Renal cortex interstitium (tissue), 15 donors: ENCODE measurements at places on chromosomes 6 and 20.

DNA sequence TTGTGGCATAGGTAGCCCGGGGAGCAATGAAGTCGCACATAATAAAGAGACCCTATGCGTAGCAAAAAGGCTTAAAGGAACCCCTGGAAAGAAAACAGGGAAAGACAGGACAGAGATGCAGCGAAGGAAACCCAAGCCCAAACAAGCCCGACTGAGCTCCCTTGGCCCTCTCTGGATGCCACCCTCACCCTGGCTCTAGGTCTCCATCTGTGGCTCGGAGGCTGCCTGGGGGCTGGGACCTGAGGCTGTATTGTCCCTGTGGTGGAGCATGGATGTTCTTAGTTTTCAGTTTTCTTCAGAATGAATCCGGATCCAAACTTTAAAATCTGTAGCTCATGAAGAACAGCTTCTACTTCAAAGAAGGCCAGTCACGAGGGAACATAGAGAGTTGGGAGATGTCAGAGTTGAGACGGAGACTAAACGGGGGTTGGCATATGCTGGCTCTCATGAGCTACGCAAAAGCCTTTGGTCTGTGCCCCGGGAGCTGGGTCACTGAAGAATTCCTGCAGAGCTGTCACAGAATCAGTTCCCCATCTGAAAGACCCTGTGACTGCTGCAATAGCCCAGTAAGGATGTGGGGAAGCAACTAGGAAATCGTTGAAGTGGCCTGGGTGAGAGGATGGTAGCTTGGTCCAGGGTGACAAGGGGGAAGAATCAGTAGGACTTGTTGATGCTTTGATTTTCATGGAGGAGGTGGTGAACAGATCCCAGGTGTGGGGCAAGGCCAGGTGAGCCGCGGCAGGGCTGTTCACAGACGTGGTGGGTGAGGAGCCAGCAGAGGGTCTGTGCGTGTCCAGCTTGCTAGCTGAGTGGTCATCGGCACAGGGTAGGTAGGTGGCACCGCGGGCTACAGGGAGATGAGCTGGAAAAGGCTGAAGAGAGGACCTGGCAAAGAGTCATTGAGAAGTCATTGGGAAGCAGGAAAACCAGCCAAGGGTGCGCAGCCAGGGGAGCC is 35.2 kb downstream of the SYNDIG1 start:
- no peak for DNase-seq

GRCh38 chr6:68240726-68241125 is 394.4 kb upstream of the ADGRB3 start:
- DNase-seq: no peak

GRCh38 chr6:132025468-132025867 is 74.3 kb upstream of the CCN2 start:
- DNase-seq: no peak

GRCh38 chr6:36999061-36999750 is 6.2 kb upstream of the FGD2 start:
- peak; percentile 88 for DNase-seq

DNA sequence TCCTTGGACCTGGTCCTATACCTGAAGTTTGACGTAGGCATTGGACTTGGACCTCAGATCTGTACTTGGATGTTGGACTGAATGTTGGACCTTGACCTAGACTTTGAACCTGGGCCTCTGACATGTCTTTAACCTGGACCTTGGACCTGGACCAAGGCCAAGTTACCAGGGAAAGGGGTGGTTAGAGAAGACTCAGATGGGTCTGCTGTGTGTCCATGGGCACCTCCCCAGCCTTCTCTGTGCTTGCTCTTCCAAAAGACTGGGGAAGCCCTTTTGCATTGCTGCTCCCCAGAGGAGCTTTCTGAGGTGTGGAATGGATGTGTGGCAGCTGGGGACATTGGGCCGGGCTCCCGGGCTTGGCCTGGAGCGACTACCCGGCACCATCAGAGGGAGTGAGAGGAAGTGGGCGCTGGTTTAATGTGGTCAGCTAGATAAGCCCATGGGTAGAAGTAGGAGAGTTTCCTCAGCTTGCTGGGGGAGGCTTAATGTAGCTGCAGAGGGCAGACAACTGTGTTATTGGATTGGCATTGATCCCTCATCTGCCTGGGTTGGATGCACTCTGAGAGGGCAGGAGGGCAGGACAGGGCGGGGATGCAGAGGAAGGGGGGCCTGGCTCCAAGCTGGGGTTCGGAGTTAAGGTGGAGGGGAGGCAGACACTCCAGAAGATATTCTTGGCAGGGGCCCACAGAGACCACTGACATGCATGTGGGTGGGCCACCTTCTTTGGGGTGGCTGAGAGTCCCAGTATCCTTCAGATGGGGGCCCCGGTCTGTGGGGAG is 4.2 kb downstream of the SCRT2 start:
- DNase-seq: no peak

GRCh38 chr6:144083172-144083571 is 12.2 kb downstream of the SF3B5 start:
- DNase-seq: no peak

DNA sequence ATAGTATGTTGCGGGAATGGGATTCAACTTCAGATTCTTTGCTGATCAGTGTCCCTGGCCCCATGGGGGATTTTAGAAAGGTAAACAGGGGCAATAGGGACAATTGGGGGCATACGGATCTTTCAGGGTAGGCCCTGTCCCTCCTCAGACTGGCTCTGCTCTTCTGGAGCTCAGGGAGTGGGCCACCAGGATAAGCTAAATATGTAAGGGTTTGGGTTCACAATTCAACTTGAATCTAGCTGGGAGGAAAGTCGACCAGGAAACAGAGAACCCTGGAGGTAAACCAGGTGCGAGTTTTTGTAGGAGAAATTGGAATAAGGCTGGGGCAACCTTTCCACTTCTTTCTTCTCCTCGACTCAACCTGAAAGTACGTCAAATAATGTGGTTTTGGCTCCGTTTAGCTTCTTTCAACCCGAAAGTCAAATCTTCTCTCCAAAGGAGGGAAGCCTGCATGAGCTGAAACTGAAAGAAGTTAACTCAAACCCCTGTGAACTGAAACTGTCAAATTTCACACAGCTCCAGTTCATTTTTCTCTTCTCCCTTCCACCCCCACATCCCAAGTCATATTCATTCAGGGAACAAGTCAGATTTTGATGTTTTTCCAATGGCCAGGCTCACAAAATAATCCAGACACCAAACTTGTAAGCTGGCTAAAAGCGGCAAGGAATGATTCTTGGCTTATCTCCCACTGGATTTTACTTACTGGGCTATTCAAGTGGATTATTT is 278.2 kb downstream of the CLIC5 start:
- no peak for DNase-seq

GRCh38 chr20:56463428-56463827 is 5.0 kb upstream of the RTF2 start:
- no peak for DNase-seq

DNA sequence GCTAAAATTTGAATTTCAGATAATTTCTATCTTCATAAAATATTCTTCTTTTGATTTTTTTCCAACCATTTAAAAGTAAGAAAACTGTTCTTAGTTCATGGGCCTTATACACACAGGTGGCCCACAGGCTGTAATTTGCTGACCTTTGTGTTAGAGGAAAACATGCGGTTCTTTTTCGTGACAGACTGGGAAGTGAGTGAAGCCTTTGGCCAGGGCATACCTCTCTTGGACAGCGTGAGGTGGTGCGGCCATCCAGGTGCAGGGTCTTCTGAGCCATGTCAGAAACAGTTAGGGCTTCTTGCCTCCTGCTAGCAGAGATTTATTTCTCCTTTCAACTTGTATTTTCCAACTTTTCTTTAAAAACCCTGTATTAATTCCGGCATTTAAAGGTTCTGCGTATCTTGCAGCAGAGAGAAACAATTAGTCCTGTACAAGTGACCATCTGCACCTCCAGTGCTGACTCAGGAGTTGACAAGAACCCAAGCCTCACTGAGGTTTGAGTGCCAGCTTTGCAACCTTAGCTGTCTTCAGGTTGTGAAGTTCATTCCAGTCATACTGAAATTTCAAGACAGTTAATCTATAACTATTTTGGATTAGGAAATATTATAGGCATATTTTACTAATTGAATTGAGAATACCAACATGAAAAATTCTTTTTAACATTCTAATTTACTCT is 177.8 kb downstream of the LY86 start:
- no peak for DNase-seq

DNA sequence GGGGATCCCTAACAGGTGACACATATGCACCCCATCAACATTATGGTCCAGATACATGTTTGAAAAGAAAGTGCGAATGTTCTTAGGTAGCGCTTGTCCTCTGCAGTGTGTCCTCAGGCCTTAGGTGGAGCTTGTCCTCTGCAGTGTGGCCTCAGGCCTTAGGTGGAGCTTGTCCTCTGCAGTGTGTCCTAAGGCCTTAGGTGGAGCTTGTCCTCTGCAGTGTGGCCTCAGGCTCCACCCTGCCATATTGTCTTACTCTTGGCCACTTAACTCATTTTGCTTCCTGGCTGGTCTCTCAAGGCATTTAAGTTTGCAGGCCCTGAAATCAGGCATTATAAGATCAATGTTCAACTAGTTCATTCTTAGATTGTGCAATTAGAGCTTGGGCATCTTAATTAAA is 74.7 kb upstream of the SCP2D1 start:
- no peak for DNase-seq

GRCh38 chr6:129635396-129636130 is 74.4 kb downstream of the ARHGAP18 start:
- no peak for DNase-seq

GRCh38 chr6:119283979-119284545 is 65.5 kb downstream of the MAN1A1 start:
- no peak for DNase-seq

- no peak for DNase-seq
These were observed 293.2 kb downstream of the BTBD9 start for GRCh38 chr6:38346291-38347079.

- no peak for DNase-seq
These were observed 220.2 kb downstream of the ATXN1 start for GRCh38 chr6:16540804-16541752.

DNA sequence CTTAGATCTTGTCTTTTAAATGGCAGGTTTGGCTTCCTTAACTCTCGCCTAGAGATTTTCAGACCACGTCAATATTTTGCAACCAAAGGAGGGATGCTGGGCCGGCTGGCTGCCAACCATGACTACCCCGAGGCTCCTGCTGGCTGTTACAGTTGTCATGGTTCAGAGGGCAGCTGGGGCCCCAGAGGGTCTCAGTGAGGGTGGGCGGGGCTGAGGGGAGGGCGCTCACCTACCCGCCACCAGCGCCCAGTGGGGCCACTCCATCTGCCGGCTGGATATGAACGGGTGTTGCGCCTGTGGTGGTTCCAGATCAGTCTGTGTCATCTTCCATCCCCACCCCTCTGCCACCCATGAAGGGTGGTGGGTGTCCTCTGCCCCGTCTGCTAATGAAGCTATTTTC is 12.3 kb downstream of the GPR31 start:
- no peak for DNase-seq

DNA sequence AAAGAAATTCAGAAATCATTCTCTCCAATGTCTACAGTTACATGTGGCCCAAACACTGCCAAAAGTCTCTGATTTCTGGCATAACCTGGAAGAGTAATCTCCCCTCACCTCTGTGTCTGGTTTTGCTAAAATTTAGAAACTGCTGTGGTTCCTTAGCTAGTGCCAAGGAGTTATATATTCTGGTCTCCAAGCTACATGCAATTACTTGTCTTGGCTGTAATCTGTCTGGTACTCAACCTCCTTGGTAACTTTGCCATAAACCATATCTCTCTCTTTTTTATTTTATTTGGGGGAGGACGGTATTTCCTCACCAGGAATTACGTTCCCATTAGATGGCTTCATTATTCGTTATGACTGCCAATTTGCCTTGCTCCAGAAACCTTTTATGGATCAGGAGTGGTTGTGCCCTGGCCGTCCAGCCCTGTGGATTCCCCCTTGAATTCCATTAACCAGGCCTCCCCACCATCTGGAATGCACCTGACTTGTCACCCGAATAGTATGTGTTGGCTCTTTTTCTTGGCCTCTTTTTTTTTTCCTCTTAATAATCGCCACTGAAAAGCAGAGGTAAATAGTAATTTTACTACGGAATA is 400.0 kb downstream of the CD83 start:
- no peak for DNase-seq

DNA sequence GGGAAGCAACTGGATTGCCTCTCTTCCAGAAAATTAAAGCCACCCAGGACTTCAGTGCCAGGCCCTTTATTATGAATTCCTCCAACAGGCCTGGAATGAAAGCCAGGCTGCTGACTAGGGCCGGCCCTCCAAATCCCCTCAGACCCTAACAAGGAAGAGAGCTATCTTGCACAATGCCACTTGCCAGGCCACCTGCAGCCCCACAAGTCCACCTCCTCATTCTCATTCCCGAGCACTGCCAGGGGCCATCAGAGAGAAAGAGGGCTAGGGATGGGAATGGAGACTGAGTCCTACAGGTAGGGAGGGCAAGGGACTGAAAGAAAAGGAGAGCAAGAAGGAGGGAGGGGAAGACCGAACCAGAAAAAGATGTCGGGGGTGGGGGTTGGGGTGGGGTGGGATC is 86.5 kb downstream of the MRPL14 start:
- no peak for DNase-seq

GRCh38 chr20:45209924-45210323 is 3.1 kb downstream of the SEMG1 start:
- DNase-seq: no peak

GRCh38 chr6:143408151-143408786 is 42.2 kb downstream of the ADAT2 start:
- DNase-seq: no peak

DNA sequence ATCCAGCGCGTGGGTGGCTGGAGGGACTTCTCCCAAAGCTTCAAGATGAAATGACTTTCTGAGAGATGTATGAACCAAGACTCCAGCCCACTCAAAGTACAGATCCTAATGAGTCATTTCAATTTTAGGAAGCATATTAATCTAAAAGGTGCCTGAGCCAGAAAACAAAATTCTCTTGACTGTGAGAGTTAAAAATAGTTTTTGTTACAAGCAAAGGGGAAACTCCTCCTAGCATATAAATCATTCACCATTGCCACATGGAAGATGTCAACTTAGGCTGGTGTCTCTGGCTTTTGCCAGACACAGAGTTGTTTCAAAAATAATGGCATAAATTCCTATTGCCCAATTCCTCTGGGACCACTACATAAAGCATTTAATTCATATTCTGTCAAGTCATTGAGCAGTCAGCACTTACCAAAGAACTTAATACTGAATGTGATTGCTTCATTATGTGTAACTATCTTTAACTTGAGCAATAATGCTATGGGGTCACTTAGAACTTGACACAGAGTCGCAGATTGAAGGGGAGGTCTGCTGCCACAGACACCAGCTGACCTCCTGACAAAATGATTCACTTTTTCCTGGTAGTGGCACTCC is 280.6 kb downstream of the SLC35F1 start:
- DNase-seq: peak; percentile 10

- no peak for DNase-seq
These were observed 132.5 kb downstream of the PREX1 start for GRCh38 chr20:48695255-48695654.

GRCh38 chr6:2885967-2886735 is 17.0 kb downstream of the SERPINB9 start:
- DNase-seq: no peak

GRCh38 chr6:16511723-16512489 is 249.4 kb downstream of the ATXN1 start:
- DNase-seq: no peak
